ENCODE measurements at places on chromosomes 12 and 14.

- DNase-seq: no peak
Measured at GRCh38 chr14:64634558-64634957, 69.7 kb upstream of the PLEKHG3 start.

GRCh38 chr12:53061404-53062010, 11.6 kb downstream of the TNS2 start:
- no peak for DNase-seq

GRCh38 chr12:13203034-13203922, 6.8 kb downstream of the EMP1 start:
- DNase-seq: no peak

GRCh38 chr12:80064951-80065350, 34.4 kb upstream of the OTOGL start:
- DNase-seq: no peak

GRCh38 chr12:75751769-75752471, 240.5 kb upstream of the KRR1 start:
- DNase-seq: no peak

- DNase-seq: no peak
Measured at GRCh38 chr12:59118356-59118755, 198.1 kb upstream of the LRIG3 start.

- no peak for DNase-seq
Measured at GRCh38 chr12:122942637-122943036, 23.6 kb downstream of the ABCB9 start.

- DNase-seq: no peak
Measured at GRCh38 chr14:99513183-99513694, 32.0 kb downstream of the CCNK start.

DNA sequence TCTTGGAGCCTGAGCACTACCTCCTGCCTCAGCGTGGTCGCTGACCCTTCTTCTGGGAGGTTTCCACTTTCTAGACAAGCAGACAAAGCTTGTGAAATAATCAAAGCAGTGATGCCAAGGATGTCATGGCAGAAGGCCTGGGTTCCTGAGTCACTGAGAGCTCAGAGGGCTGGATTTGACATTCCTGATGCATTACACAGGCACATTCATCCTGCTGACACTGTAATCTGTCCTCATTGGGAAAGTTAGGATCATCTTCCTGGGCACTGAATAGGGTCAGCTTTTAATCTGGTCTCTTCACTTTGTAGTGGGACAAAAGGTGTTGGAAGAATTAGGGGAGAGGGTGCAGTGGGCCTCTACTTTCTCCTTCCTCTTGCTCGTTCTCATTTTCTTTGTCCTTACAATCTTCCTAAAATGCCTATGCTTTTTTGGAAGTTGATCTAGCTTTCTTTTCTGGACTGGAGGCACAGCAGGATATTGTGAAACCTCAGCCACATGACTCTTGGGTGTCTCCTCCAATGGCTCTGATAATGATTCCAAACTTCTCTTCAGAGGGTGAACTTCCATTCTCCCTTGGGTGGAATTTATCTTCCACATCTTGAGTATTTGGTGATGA, 29.6 kb downstream of the EEA1 start:
- peak; percentile 82 for DNase-seq

- peak; percentile 67 for DNase-seq
Measured at GRCh38 chr14:52950410-52950897, 396 bp downstream of the FERMT2 start.

GRCh38 chr14:74569806-74570591, 42.0 kb downstream of the LTBP2 start:
- peak; percentile 92 for DNase-seq

- DNase-seq: no peak
Measured at GRCh38 chr12:71759941-71760340, 5.3 kb downstream of the RAB21 start.

DNA sequence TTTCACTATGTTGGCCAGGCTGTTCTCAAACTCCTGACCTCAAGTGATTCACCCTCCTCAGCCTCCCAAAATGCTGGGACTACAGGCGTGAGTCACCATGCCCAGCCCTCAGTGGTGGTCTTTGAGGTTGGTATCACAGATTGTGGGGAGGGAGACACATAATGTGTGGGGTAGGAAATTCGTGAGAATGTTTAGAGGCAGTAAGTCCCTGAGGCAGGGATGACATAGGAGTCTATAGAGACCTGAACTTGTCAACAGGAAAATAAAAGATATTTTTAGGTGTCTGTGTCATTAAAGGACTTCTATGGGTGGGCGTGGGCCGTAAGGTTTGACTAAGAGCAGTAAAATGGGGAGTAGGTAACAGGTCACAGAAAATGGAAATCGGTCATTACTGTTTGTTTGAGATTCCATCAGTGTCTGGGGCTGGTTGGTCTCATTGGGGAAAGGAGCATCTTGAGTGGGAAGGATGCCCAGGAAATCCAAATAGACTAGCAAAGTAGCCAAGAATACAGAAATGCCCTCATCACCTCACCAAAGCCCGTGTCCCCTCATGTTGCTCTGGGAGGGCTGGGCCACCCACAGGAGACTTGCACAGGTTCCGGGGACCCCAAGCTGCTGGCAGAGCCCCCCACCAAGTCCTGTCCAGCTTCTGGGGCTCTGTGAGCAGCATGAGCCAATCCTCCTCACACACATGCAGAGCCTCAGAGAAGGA, 63.6 kb upstream of the BCL2L14 start:
- no peak for DNase-seq

DNA sequence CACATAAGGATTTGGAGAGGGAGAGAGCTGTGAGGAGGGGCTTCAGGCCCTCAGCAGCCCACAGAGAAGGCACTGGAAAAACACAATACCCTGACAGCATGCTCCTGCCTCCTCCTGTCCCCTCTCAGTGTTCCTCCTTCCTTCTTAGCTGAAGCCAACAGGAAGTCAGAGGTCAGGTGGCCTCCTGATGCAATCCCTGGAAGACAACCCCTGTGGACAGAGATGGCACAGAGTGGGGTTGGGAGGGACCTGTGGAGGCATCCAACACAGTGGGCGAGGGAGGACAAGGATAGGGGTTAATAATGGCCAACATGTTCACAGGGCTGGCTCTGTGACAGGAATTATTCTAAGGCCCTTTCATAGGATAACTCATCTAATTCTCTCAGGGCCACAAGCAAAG, 15.4 kb upstream of the IFI27L2 start:
- no peak for DNase-seq

DNA sequence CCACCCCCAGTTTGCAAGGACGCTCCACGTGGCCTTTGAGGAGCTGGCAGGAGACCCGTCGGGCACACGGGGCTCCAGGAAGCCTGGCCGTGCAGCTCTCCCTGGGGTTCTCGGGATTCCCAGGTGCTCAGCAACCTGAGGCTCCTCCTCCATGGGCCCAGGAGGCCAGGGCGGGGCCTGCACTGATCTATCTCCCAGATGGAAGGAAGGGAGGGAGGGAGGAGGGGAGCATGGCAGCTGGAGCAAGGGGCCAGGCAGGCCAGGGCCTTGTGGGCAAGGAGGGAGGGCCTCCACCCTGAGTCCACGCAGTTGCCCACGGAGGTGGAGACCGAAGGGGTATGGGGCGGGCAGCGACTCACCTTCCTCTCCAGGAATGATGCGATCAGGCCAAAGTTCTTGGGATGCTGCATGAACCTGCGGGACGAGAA, 127.3 kb downstream of the RFLNA start:
- DNase-seq: no peak

DNA sequence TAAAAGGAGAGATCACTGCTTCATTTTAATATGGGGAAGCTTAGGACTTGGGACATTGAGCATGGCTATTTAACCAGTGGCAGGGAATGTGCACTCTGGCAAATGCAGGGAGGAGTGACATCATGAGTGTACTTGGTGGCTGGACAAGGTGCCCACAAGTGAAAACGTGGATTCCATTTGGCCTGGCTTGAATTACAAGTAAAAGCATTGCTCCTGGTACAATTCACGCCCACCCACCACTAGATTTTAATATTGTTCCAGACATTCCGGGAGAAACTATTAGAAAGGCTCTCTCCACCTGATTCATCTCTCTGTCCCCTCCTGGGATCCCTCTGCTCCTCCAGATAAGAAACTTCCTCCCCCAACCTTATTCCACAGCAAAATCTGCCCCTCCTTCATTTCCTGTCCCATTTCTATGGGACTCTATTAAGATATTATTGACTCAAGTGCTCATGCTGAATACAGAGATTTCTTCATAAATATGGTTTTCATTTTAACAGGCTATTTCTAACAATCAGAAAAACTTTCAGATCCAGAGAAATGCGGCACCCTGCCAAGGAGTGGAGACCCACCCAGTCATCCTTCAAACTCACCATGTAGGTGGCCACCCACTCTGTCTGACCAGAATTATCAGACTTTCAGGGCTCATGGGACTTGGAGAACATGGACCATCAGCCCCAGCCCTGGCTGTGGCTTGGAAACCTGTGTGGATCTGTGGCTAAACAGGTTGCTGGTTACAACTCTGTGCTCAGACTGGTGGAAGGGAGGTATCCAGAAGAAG, 43.2 kb downstream of the SSPN start:
- no peak for DNase-seq

- DNase-seq: no peak
Measured at GRCh38 chr14:44820230-44820964, 141.3 kb downstream of the KLHL28 start.

- DNase-seq: no peak
Measured at GRCh38 chr12:112261559-112261958, 120.7 kb downstream of the HECTD4 start.

GRCh38 chr12:94437303-94437702, 22.4 kb downstream of the CEP83 start:
- DNase-seq: no peak

- no peak for DNase-seq
Measured at GRCh38 chr12:113863455-113863845, 102.7 kb downstream of the RBM19 start.

DNA sequence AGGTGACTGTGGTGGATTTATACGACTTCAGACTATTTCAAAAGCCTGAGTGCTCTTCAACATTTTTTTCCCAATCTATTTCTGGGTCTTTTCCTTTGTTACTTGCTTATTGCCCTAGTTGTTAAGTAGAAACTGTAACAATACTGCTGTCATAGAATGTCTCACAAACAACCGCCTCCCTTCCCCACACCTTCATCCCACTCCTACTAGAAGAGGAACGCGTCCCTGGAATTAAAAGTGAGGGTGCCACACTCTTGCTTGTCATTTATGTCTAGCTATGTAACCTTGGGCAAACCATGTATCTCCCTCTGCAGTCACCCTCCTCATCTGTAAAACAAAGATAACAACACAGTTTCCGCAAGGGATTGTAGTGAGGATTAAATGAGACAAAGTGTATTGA, 8.6 kb downstream of the BRAP start:
- DNase-seq: no peak

GRCh38 chr12:9404031-9404430, 195.8 kb upstream of the PZP start:
- no peak for DNase-seq

- DNase-seq: no peak
Measured at GRCh38 chr14:99573436-99574098, 30.4 kb downstream of the CCDC85C start.

- DNase-seq: no peak
Measured at GRCh38 chr12:101749657-101750056, 10.4 kb upstream of the SYCP3 start.
